Stimulated activated CD4-positive, alpha-beta T cell treated with anti-CD3 and anti-CD28 coated beads, Interleukin-15, amount 100 ng/mL, for 48 hours (primary cell): ENCODE measurements at places on chromosomes 3 and 15.

GRCh38 chr3:175948041-175948440 is 1088.9 kb downstream of the NAALADL2 start:
- DNase-seq, result no peak

GRCh38 chr3:44208086-44208485 is 33.6 kb upstream of the TOPAZ1 start:
- no peak for DNase-seq

- DNase-seq, result no peak
These were observed 125.0 kb upstream of the PLXNA1 start for GRCh38 chr3:126857928-126858327.

DNA sequence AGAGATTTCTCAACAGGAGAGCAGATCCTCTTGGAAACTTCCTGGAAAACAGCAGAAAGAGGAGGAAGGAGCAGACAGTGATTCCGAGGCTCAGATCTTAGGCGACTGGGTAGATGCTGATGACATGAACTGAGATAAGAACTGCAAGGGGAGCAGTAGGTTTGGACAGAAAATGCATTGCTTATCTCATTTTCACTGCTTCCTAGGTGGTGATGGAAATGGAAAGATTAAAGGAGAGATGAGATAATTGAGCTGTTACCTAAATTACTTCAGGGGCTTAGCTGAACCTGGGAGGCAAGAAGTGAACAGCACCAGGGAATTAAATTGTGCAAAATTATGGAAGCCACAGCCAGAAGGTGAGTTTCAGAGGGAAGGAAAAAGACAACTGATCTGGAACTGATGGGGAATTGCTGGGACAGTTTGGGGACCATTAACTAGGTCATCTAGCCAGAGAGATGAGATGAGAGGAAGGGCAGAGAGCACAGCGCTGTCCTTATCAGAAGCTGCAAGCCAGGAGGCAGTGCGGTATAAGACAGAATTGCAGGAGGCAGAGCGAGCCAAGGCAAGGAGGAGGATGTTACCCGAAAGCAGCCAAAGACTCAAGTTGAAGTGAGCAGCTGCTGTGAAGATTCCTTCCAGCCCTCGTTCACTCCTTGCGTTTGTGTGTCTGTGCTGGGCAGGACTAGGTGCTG is 140.4 kb downstream of the SRGAP3 start:
- no peak for DNase-seq

GRCh38 chr15:66588537-66588936 is 22.7 kb upstream of the LCTL start:
- no peak for DNase-seq

DNA sequence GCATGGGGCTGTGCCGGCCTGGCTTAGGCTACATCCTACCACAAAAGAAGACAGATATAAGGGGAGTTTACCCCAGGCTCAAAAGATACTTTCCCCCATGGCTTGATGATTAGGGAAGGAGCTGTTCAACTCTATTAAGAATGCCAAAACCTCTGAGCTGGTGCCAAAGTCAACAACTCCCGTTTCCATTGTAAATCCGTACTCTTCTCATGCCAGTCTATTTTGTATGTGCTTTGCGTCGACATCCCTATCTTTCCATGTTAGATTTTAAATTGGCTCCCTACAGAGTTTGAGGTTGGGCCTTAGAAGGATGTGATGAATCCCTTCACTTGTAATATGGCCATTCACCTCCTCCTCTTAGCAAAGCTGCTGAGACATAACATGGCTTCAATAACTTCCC is 46.9 kb downstream of the RLBP1 start:
- DNase-seq, result no peak
